ENCODE measurements at places on chromosomes 11 and 22.
A peak's percentile ranks its signal among the peaks of the same experiment; 100 is the strongest.

DNA sequence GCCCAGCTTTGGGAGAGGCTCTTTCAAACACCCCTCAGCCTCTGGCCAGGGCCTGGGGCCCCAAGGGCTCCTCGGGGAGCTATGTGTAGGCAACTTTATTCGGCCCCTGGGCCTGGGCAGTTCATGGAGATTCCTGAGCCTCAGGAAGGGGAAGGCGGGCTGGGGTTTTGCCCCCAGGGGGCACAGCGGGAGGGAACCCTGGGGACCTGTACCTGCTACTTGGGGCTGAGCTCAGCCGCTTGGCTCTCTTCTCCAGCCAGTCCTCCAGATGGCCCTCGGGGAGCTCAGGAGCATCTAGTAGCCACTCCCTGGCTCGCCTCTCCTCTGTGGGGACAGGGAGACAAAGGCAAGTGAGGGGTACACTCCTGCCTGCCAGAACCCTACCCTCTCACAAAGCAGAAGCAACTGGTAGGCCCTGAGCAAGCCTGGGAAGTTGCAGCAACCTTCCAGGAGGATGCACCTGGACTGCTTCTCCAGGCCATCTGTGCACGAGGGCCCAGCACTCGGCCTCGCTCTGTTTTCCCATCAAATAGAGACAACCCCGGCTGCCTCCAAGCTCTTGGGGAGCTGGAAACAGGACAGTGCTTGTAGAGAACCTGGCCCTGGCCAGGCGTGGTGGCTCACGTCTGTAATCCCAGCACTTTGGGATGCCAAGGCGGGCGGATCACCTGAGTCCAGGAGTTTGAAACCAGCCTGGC lies 18.5 kb downstream of the CABP7 start:
- DNase-seq = no peak

DNA sequence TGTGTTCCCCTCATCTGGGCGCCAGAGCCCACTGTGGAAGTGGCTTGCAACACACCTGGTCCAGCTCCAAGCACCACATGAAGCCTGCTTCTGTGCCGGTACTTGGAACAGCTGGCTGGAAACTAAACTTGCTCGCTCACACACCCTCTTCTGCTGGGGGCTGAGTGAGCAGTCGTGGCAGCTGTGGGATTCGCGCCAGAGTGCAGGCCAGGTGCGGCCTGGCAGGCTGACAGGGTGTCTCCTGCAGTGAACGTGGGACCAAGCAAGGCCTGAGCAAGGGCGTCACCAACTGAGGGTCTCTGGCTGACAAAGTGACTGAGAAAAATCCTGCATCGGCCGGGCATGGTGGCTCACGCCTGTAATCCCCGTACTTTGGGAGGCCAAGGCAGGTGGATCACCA lies 15.2 kb downstream of the SMC1B start:
- DNase-seq = no peak

- no peak for DNase-seq
Measured at GRCh38 chr11:44994753-44995152, 44.1 kb upstream of the TP53I11 start.

- no peak for DNase-seq
Measured at GRCh38 chr11:9344061-9344680, 29.8 kb upstream of the TMEM41B start.

DNA sequence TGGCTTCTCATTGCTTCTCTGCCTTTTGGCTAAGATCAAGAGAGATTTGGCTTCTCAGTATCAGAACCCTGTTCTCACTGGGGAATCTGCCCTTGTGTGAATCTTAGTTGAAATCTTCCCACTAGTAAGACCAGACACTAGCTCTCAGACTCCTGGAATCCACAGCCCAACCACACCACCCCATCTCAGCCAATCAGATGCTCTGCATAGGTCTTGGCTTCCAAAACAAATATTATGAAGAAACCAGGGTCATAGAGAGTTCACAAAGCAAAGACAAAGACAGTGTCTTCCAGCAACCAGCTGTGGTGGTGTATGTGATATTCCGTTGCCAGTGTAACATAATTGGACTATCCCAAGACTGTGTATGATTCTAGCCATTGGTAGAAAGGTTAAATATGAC lies 5.4 kb downstream of the OR8B12 start:
- DNase-seq = no peak

GRCh38 chr22:46803031-46803880 lies 40.8 kb downstream of the TBC1D22A start:
- DNase-seq = peak; percentile 81

- DNase-seq = peak; percentile 44
Measured at GRCh38 chr11:34512840-34513681, 533 bp downstream of the ELF5 start.

- DNase-seq = no peak
Measured at GRCh38 chr11:702462-703461, 3.3 kb upstream of the EPS8L2 start.

- DNase-seq = no peak
Measured at GRCh38 chr22:36901411-36902142, 11.9 kb upstream of the CSF2RB start.

DNA sequence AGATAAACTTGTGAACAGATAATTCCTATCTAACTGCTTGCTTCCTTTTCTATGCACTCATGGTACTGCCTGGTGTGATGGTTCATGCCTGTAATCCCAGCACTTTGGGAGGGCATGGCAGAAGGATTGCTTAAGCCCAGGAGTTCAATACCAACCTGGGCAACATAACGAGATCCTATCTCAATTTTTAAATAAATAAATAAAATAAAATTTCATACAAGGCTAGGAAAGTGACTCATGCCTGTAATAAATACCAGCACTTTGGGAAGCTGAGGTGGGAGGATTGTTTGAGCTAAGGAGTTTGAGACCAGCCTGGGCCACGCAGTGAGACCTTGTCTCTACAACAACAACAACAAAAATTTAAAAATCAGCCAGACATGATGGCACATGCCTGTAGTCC lies 166.6 kb downstream of the COMMD9 start:
- no peak for DNase-seq

- DNase-seq = no peak
Measured at GRCh38 chr11:21072558-21072957, 403.2 kb downstream of the NELL1 start.

DNA sequence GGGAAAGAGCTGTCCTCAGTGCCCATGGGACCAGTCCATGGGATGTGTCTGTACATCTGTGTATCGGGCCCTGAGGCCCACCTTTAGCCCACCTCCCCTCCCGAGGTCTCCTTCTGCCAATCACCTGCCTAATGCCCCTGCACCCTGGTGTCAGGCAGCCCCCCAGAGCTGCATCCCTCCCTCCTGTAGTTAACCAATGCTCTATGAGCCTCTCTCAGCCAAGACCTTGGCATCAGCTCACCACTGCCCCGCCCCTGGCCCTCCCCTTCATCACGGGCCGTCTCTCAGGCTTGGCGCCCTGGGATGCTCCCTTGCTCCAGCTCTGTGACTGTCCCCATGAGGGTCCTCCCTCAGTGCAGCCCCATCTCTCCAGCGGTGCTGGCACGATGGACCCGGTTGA lies 18.5 kb downstream of the MGAT3 start:
- no peak for DNase-seq

- no peak for DNase-seq
Measured at GRCh38 chr11:2816523-2816922, 69.1 kb downstream of the CDKN1C start.

DNA sequence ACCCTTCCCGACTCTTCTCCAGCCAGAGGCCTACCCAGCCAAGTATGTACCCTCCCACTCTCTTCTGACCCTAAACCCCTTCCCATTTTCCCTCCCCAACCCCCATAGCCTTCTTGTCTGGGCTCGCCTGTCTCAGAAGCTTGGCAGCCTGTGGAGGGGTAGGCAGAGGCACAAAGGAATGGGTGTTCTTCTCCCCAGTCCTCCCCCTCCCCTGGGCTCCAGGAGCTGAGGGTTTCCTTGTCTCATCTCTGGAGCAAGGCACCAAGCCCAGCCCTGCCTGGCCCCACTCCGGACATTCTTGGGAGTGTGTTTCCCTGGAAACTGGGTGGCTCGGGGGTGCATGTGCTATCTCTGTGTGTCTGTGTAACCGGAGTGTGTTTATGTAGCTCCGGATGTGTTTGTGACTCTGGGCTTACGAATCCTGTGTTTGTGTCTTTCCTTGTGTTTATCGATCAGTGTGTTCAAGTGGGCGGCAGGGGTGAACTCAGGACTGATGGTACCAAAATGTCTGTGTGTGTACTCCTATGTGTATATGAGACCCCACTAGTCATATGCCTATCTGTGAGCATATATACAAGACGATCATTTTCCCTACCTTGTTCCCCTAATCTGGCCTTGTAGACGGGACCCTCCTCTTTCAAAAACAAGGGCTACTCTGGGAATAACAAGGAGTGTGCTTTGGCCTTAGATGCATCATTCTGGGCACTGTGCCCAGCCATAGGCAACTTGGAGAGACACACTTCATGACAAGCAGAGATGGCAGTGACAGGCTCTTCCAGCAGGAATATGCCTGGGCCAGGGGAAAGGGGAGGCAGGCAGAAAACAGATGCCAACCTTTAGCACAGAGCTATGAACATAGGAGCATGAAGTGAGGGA lies 10.9 kb downstream of the PHLDB1 start:
- DNase-seq = no peak
